Breast epithelium (tissue), 4 donors: ENCODE measurements at places on chromosomes 5 and 9. TPM values are rescaled to one million over a fixed set of nuclear protein-coding genes. Genes with fewer than 3 reads are reported as not detected.

DNA sequence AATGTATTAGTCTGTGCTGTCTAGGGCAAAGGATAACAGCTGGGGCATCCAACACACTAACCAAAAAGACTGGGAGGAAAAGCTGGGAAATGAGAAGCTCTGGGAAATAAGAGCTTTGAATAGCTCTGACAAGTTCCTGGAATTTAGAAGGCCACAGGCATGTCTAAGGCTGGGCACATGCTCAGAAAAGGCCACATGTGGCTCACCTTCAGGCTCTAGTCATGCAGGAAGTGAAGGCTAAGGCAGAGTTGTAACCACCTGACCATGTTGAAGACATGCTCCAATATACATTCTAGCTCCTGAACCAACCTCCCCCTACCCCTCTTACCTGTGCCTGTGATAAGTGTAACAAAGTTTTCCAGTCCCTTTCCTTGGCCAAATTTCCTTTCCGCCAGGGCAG is 31.7 kb downstream of the CLTA start:
- DNase-seq = no peak

TMEM252 gene
- total RNA-seq = not detected

HNRNPK gene
- 527 TPM for total RNA-seq

DNA sequence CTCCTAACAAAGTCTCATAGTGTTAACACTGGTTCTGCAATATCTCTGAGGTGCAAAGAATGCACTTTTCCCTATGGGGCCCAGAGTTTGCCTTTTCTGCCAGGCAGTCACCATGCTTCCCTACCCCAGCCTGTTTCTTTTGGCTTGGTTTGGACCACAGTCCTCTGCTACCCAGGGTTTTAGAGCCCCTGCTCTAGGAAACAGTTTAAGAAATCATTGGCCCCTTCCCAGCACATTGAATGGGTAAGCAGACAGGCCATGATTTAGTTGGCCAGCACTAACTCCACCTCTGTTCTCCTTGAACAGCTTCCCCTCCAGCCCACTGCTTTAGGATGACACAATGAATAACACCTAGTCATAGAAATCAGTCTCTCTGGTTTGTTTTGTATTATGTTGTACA is 73.2 kb downstream of the UBAP1 start:
- no peak for DNase-seq

- no peak for DNase-seq
These were observed at the start of gene GAPT for GRCh38 chr5:58491216-58491892. TSS of gene GAPT (plus strand) at chr5:58491435. CDS start at chr5:58494537, 3,102 bp downstream.

DNA sequence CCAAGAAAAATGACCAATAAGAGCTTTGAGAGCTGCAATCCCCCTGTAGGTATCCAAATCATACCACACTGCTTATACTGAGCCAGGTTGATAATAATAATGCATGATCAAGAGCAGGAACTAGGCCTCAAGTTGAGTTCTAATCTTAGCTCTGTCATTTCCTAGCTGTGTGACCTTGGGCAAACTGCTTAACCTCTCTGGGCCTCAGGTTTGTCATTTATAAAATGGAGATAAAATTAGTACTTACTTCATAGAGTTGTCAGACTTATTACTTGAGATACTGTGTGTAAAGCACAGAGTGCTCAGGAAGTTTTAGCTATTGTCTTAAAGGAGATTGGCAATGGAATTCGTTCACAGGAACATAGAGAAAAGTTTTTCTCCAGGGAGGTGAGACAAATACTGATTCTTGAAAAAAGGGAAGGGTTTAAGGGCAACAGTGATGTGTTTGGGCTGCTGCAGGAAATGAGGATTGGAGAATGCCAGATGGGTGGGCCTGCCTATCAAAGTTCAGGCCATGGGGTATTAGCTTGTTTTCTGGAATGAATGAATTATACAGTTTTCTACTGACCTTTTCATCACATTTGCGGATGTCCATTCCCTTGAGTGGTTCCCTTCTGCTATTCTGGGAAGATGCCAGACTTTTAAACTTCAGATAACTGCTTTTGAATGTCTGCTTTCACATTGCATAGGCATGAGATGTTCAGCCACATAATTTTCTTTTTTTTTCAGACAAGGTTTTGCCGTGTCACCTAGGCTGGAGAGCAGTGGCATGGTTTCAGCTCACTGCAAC is 10.2 kb upstream of the ATP6V0E1 start:
- DNase-seq = no peak
